ENCODE measurements at places on chromosomes 6 and 20.

GRCh38 chr6:118890997-118891790 is 2.8 kb upstream of the ASF1A start:
- DNase-seq = no peak

DNA sequence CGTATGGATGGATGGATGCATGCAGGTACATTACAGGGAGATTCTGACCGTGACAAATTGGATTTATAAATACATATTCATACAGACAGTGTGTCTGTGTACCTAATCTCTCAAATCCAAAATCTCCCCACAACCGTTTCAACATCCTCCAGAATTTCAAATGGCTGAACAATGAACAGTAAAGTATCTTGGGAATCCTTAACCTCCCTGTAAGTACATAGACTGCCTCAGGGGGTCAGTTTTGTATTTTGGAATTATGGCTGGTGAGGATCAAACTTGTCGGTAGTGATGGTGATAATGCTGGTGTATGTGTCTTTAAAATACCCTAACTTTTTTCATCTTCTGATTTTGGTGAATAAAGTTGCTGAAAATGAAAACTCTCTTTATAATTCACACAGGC is 246.2 kb downstream of the FOXC1 start:
- no peak for DNase-seq

GRCh38 chr20:42530855-42531448 is 658.8 kb downstream of the PTPRT start:
- DNase-seq = no peak

GRCh38 chr6:157563611-157564284 is 182.8 kb downstream of the ZDHHC14 start:
- no peak for DNase-seq

- no peak for DNase-seq
Measured at GRCh38 chr6:4170297-4170696, 34.9 kb upstream of the ECI2 start.

GRCh38 chr6:36241728-36242127 is 28.1 kb upstream of the PNPLA1 start:
- no peak for DNase-seq

GRCh38 chr20:36951979-36952738 is 651 bp upstream of the SAMHD1 start:
- no peak for DNase-seq

DNA sequence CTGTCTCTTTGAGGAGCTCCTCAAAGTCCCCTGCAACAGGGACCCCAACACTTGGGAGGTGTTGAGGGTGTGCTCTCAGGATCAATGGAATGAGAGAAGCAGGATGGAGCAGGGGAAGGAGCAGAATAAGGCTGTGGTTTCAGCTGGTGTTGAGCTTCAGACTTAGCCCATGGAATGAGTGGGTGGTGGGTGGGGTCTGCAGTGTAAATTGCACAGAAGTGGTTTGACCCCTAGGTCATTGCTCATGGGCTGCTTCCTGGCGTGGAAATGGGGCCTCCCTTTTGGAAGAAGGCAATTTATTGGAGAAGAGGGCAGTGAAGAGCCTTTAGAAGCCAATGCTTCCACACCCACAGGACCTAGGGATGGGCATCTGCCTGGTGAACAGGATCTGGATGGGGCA is 37.0 kb upstream of the KCNG1 start:
- no peak for DNase-seq

DNA sequence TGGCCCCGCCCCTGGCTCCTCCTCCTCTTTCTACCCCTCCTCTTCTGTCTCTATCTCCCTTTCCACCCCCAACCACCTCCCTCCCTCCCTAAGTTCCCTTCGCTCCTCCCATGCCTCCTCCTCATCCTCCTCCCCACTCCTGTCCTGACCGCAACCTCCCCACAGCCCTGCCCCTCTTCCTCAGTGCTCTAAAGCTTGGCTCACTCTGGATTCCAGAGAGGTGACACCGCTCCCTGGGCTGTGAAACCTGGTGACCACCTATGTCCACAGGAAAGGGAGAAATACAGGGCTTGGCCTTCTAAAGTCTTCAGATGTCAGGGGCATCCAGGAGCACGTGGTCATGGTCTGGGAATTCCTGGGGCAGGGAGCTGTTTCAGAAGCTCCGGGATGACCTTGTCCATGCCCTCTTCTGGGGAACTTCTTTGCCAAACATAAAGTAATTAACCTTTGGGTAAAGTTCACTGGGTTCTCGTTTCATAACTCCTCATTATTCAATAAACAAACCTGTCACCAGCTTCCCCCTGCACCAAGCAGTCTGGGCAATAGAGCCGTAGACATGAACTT is 345 bp upstream of the CST5 start:
- no peak for DNase-seq

DNA sequence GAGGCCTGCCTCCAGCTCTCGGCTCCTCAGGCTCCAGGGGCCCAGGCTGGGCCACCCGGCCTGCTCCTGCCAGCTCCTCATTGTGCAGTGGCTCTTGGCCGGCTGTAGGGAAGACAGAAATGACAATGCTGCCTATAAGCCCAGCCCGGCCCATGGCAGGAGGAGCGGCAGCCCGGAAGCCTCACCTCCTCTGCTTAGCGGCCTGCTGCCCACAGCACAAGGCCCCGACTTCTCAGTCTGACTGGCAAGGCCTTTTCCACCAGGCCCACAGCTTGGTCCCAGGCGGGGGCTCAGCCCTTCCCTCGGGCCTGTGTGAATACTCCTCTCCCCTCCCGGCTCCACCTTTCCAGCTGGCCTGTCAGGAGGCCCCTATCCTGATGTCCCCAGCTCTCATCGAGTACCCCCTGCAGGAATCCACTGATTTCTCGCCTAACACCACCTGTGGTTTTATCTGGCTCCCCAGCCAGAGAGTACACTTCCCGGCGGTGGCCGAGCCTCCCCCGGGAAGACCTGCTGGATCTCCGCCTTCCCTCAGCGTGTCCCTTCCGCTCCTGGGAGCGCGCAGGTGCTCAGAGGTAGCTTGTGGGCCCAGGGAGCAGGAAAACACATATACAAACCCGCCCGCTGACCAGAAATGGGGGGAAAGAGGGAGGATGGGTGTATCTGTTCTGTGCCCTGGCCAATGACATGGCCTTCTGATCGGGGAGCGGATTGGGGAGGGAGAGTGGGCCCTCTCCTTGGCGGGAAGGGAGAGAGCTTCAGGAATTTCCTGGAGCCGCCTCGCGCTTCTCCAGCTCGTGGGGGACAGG is 963 bp downstream of the DDRGK1 start:
- DNase-seq = no peak

DNA sequence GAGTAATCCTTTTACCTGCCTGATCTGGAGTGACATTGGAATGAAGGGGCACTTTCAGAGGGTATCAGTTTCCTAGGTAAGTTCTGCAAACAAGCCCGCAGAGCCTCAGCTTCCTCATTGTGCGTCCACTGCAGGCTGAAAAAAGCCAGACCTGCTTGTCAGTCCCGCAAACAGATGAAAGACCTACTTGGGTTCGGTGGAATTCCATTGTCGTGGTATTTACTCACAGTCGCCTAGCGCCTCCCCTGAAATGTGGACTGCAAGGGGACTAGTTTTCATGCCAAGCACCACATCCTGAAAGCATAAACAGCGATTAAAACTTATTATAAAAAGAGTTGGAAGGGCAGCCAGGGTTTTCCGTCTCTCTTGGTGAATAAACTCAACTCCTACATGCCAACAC is 121.5 kb downstream of the PAX1 start:
- DNase-seq = no peak

- DNase-seq = peak; percentile 13
Measured at GRCh38 chr6:63636518-63637021, 968 bp downstream of the PHF3 start.

GRCh38 chr6:25314509-25315175 is 35.5 kb downstream of the CARMIL1 start:
- no peak for DNase-seq

DNA sequence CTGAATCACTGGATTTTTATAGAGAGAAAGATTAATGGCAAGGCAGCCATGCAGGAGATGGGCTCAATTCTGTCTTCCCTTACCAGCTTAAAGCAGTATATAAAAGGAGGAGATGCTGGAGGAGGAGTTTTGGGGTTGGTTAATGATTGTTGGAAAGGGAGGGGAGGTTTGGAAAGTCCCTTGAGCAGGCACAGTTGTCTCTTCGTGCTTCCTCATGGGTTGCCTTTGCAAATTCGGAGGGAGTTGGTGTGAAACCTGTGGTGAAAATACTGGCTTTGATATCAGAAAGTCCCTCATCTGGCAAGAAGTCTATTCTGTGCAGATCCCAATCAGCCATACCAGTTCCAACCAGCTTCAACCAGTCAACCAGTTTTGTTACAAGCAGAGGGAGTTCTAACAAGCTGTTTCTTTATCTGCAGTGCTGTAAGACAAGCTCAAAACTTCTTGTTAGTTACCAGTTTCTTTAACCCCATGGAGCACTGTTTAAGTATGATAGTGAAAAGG is 107.0 kb downstream of the HIVEP1 start:
- DNase-seq = no peak

- DNase-seq = no peak
Measured at GRCh38 chr20:49811825-49812506, 662 bp upstream of the SLC9A8 start.

DNA sequence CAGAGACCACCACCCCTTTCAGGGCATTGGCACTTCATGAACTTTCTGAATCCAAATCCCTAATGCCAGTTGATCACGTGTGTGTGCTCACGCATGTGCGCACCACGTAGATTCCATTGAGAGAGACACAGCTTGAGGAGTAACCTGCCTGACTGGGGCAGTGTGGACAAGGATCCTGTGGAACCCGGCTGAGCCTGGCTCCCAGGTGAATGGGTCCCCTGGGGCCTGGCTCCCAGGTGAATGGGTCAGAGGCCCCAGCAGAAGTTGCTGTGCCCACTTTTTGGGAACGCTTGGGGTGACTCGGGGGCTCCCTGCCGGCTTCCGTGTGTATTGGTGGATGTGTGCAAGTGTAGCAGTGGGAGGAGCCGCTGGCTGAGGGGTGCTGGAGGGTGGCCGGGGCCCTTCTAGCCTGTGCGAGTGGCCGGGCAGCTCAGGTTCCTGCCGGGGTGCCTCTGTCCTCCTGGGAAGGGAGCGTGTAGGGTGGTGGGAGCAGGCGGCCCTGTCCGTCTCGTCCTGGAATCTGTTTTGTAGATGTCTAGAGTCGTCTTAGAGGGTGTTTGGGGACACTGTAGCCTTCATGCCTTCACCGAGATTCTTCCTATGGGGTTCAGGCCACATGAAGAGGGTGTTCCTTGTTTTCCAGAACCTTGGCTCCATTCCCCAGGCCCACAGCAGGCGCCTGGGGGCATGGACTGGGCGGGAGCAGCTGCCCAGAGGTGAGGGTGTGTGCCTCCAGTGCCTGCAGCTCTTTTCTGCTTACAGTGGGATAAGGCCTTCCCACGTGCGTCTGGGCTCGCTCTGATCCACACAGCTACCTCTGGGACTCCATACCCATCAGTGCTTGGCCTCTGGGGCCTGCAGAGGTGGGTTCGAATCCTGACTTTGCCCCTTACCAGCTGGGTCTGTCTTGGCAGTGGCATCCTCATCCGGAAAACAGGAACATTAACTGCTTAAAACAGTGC is 3.2 kb downstream of the RBM38 start:
- no peak for DNase-seq

DNA sequence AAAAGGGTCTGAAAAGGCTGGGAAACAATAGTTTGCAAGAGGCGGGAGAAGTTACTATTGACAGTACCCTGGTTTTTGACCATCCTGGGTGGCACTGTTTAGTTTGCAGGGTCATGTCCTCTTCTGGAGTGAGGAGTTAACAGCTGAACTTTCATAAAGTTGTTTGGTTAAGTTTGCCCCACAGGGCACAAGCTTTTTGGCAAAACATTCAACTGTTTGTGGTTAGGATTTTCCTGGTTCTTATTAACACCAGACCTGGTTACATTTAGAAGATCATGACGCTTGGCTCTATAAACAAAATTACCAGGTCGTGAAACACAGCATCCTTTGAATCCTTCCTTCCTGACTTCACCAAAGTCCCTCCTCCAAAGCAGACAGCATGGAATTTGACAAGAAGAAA is 106.1 kb downstream of the RIN2 start:
- no peak for DNase-seq

DNA sequence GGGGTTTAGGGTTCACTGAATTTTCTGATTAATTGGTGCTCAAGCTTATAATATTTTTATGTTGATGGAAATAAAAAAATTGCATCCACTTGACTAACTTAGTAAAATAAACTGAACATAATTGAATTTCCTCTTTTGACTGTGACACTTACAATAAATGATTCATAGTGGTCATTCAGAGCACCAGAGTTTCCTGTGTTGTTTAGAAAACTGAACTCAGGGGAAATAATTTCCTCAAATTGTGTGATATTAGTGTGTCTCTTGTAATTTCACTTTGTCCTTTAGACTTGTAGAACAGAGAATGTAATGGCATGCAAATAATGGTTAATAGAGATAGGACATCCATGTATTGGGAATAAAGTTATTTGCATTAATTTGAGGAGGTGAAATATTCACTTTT is 319.7 kb upstream of the MAN1A1 start:
- DNase-seq = no peak

DNA sequence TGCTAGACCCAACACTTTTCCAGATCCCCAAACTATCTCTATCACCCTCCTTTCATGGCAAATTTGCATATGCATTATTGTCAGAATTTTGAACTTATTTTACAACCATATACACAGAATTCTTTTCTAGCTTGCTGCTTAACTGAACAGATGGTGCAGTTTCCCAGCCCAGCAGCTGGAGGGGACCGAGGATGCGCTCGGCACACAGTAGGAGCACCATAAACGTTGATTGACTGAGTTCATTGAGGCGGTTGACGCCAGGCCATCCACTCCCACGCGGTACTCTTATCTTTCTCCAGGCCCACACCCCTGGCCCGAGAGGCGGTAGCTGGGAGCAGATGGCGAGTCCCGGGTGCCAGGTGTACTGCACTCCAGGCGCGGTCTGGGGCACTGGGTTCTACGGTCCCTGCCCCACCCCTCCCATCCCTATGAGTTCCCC is 6.8 kb upstream of the SOX4 start:
- DNase-seq = no peak

- no peak for DNase-seq
Measured at GRCh38 chr6:68868646-68869045, 233.6 kb downstream of the ADGRB3 start.

DNA sequence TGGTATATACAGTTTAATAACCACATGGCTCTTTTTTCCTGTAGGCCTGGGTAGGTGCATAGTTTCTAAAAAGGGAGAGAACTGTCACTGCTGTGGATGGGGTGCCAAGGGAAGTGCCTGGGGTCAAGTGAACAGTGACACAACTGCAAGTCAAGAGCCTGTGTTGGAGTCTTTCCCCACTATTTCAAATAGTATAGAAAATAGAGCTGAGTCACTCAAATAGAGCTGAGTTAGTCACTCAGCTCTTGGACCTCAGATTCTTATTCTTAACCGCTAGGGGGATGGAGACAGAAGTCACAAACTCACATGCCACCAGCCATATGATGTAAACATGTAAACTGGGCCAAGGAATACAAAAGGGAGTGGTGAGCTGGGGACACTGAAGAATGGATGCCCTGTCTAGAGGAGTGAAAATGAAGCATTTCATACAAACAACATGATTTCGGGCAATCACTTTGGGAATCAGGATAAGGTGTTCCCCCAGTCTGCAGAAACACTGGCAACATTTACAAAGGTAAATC is 2.1 kb downstream of the NQO2 start:
- peak; percentile 71 for DNase-seq
